ENCODE measurements at places on chromosomes 16 and 17.

- no peak for DNase-seq
Measured at GRCh38 chr17:48478224-48479013, 48.4 kb upstream of the SKAP1 start.

- no peak for DNase-seq
Measured at GRCh38 chr17:47757386-47757785, 24.4 kb downstream of the TBX21 start.

- no peak for DNase-seq
Measured at GRCh38 chr17:9529033-9529700, 46.5 kb downstream of the STX8 start.

DNA sequence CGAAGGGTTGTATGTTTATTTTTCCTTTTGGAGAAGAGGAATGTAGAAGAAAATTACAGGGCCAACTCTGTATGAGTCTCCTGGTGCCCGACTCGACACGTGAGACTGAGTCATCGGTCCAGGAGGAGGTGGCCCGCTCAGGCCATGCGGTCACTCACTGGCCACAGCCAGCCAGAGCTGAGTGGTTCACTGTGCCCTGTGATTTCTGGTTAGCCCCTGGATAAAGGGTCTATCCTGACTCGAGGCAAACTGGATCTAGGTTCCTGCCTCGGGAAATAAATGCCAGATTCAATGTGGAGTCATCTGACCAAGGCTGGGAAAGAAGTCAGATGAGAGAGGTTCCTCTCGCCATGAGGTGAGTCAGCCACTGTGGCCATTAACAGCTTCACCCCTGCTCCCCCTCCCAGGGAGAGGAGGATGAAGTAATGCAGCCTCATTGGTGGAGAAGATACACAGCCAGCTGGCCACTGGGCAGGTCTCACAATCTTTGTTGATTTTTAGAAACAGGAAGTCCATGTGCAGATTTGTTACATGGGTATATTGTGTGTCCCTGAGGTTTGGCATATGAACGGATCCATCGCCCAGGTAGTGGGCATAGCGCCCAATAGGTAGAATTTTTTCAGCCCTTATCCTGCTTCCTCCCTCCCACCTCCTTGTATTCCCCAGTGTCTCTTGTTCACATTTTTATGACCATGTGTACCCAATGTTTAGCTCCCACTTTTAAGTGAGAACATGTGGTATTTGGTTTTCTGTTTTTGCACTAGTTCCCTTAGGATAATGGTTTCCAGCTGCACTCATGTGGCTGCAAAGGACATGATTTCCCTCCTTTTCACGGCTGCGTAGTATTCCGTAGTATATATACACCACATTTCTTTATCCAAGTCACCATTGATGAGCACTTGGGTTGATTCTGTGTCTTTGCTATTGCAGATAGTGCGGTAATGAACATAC is 21.7 kb upstream of the USP36 start:
- DNase-seq = no peak

GRCh38 chr16:5385811-5386210 is 288.2 kb upstream of the EEF2KMT start:
- DNase-seq = no peak

- DNase-seq = no peak
Measured at GRCh38 chr16:13634959-13635358, 285.0 kb upstream of the ERCC4 start.

GRCh38 chr16:66900721-66901441 is 17.8 kb downstream of the CDH16 start:
- no peak for DNase-seq

DNA sequence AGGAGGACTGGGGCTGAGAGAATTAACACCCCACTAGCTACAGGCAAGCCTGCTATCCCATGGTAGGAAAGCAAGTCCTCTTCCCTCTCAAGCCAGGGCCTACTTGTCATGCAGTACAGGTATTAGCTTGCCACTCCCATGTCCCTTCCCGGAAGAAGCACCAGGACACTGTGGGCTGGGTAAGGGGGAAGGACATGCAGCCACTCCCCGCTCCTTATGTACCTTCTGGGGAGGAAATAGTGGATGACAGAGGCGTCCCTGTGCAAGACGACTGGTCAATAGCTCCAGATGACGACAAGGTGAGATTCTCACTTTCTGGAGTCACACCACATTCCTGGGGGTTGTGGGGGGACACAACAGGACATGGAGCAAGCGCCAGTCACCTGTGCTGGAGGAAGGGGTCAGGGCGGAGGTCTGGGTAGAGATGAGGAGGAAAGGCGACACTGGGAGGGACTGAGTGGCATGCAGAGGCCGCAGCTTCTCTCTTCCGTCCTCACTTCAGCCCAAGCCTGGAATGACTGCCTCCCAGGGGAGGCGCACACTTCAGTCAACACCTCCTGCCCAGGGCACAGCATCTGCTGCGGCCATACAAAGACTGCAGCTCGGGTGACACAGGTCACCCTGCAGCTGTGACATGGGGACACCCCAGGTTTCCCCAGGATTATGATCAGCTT is 15.1 kb upstream of the FOXJ1 start:
- DNase-seq = no peak

DNA sequence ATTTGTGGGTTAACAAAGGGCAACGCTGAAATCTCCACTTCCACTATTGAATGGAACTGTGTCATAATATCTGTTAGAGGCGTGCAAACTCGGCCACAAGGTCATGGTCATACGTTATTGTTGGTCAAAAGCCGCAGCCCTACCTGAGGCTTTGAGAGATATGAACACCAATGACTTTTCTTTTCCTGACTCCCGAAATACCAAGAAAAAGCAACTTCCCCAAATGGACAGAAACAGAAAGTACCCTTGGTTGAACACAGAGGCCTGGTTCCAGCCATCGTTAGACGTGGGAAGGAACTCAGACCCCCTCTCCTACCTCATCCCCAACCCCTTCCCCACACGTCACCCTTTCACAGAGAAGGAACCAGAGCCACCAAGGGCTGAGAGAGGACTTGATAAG is 1.4 kb upstream of the PIK3R5 start:
- no peak for DNase-seq

GRCh38 chr16:30353438-30354129 is 1.5 kb downstream of the CD2BP2 start:
- DNase-seq = no peak

GRCh38 chr17:11996722-11997146 is 541 bp downstream of the ZNF18 start:
- DNase-seq = peak; percentile 18

GRCh38 chr16:71264299-71264698 is 24.9 kb downstream of the CMTR2 start:
- no peak for DNase-seq

DNA sequence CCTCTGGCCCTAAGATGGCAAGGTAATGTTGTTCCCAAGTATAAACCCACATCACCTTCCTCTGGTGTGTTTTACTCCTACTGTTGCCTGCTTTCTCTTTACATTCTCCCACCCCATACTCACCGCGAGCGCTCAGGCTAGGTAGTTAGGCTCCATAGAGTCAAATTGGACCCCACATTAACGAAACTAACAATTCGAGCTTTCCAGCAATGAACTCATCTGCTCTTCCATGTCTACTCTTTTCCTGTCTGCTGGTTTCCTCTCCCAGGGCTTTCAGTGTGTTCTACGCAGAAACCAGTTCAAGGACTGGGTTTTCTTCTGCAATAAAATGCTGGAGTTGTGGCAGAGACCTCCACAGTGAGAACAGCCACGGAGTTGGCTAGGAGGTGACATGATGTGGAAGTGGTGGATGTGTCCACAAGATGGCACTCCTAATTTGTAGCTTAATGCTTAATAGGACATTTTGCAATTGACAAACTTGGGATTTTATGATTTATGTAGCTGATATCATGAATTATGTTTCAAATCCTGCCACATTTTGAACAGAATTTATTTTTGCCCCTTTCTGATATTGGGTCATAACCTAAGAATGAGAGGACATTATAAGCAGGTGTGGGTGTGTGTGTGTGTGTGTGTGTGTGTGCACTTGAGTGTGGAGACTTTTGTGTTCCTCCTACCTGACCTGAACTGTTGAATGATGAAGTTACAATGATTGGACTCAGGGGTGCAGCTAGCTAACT is 2.2 kb upstream of the UQCRC2 start:
- DNase-seq = no peak

GRCh38 chr16:69768666-69769065 is 6.5 kb downstream of the WWP2 start:
- no peak for DNase-seq

GRCh38 chr16:81612351-81613163 is 166.5 kb upstream of the PLCG2 start:
- no peak for DNase-seq

GRCh38 chr17:57453841-57454425 is 197.6 kb downstream of the MSI2 start:
- DNase-seq = no peak

DNA sequence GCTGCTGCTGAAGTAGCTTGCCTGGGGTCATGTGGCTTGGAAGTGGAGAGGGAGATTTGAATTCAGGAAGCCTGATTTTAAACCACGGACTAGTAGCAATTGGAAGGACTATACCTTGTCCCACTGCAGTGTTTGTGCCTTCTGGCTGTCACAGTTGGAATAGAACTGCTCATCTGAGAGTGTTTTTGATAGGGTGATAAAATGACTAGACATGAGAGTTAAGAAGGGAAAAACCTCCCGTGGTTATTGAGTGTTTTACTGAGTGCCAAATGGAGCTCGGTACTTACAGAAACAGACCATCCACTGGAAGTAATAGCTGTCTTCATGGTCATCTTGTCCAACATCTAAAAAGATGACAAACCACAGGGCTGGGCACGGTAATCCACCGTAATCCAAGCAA is 70.4 kb downstream of the MSI2 start:
- DNase-seq = no peak

- DNase-seq = no peak
Measured at GRCh38 chr16:68289621-68290329, 21.0 kb downstream of the SLC7A6OS start.

- DNase-seq = no peak
Measured at GRCh38 chr16:23394141-23394831, 58.7 kb downstream of the COG7 start.

DNA sequence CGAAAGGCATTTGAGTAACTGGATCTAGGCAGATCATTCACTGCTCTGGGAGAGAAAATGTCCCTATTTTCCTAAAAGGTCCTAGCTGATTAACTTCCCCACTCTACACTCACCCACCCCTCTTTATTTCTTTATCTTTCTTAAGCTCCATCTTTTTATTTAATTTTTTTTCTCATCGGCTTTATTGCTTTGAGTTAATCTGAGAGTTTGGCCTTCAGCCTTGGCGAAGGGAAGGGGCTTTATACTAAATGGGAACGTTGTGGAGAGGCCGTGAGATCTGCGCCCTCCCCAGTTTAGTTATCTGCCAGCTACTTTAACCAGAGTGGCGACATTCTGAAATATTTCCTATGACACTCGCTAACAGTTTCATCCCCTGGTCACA is 882 bp upstream of the TOX3 start:
- no peak for DNase-seq

DNA sequence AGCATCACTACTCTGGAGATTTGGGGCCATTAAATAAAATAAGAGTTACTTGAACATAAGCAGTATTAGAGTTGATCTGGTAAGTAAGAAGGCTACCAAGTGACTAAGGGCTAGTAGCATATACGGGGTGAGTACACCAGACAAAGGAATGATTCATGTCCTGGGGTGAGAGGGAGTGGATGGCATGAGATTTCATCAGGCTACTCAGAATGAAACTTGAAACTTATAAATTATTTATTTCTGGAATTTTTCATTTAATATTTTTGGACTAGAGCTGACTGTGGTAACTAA is 2.3 kb downstream of the SLFN5 start:
- DNase-seq = no peak

GRCh38 chr17:19398301-19399181 is 11.6 kb upstream of the MFAP4 start:
- no peak for DNase-seq

DNA sequence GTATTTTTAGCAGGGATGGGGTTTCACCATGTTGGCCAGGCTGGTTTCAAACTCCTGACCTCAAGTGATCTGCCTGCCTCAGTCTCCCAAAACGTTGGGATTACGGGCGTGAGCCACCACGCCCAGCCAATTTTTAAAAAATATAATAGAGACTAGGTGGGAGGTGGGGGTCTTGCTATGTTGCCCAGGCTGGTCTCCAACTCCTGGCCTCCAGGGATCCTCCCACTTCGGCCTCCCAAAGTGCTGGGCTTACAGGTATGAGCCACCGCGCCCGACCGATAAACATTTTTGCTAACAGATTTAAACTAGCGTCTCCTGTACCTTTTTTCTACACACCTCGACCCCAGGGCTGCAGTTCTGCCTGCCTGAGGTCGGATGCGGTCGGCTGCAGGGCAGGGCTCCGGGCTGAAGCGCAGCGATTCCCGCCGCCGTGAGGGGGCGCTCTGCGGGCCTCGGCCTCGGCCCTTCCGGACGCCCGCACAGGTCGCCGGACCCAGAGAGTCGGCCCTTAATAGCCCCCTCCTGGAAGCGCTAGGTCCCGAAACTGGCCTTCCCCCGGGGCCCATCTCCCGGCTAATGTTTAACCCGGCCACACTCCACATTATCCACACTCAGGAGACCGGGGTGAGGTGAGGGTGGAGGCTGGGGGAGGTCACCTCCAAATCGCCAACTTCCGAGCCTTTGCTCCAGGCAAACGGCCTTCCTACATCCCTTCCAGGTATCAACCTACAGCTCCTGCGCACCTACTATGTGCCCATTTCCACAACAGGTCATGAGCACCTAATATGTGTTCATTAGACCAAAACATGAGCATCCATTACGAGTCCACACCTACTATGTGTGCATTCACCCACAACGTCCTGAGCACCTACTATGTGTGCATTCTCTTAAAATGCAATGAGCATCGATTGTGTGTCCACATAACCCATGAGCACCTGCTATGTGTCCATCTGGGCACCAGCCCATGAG is 2.0 kb upstream of the GLIS2 start:
- no peak for DNase-seq

DNA sequence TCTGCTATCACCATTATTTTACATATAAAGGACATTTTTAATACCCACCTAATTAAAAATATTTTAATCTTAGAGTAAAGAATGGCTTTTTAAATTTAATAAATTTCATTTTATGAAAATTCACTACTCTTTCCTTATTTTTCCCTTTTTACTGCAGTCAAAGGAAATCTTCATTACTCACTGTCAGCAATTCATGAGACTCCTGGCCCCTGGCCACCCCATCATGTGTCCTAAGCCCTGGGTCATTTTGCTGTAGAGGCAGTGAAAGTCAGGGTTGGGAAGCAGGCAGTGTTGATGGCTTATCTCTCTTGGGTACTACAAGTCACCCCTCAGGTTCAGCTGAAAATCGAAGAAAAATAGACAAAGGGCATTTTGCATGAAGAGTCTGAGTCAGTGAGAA is 468.6 kb upstream of the CCL2 start:
- no peak for DNase-seq

DNA sequence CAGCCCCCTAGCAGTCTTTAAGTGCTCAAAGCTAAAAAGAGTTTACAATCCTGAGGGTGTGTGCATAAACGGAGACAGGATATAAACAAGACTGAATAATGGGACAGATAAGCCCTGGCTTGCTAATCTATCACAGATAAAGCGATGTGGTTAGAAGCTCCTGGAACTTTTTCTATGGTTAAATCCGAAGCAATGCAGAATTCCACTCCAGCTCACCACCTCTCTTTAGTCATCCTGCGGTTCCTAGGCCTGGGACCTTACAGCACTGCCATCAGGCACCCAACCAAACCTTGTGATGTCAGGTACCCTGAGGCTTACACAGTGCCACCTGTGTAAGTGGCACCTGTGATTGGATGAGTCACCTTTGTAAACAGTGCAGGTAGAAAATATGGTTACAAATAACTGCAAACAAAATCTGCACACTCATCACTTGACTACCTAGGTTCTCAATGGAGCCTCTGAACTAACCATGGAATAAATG is 31.5 kb upstream of the B4GALNT2 start:
- no peak for DNase-seq
